ENCODE measurements at places on chromosomes 2 and 18.

- peak; percentile 16 for DNase-seq
These were observed 29.0 kb downstream of the ANO7 start for GRCh38 chr2:241217320-241218031.

DNA sequence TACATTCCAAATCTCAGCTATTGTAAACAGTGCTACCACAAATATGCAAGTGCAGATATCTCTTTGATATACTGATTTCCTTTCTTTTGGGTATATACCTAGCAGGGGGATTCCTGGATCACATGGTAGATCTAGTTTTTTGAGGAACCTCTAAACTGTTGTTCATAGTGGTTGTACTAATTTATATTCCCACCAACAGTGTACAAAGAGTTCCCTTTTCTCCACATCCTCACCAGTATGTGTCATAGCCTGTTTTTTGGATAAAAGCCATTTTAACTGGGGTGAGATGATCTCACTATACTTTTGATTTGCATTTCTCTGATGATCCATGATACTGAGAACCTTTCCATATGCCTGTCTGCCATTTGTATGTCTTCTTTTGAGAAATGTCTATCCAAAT is 6.3 kb upstream of the CCNT2 start:
- DNase-seq, result no peak

- DNase-seq, result no peak
These were observed 131.6 kb downstream of the NXPH2 start for GRCh38 chr2:138648606-138649005.

DNA sequence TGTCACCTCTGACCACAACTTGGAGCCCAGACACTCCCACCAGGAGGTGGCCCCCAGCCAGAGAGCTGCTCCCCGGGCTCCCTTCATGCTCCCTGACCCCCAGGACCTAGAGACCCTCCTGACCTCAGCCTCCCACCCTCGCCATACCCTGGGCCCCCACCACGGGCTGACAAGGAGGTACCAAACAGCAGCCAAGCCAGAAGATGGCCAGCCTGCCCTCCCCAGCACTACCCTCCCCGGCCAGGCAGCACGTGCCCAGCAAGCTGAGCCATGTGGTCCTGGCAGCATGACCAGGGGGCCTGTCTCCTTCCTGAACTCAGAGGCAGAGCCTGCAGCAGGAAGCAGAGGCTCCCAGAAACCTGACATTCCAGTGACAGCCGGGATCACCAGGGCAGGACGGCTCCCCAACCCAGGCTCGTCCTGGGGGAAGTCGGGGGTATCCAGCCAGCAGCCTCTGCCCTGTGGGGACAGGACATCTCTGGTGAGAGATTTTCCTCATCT is 69.4 kb upstream of the GPC1 start:
- no peak for DNase-seq

DNA sequence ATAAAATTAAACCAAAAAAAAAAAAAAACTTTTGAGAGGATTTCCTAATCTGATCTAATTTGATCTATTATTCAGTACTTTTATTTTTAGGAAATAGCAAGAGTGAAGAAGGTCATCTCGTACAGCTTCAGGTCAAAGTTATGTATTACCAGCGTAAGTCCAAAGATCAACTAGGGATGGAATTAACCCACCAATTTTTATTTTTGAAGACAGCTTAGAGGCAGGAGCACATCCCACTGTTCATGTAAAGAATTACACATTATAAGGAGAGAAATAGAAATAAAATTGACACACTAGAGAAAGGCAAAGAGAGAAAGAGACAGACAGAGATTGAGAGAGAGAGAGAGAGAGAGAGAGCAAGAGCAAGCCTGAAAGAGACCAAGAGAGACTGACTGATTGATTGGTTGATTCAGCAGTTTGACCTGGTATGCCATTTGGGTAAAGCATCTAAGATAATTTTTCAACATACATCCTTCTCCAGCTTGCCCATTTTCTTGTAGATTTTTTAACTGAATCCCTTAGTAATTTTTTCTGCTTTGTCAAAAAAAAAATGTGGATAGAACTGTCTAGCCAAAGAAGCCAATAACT is 25.1 kb downstream of the DOCK10 start:
- no peak for DNase-seq

DNA sequence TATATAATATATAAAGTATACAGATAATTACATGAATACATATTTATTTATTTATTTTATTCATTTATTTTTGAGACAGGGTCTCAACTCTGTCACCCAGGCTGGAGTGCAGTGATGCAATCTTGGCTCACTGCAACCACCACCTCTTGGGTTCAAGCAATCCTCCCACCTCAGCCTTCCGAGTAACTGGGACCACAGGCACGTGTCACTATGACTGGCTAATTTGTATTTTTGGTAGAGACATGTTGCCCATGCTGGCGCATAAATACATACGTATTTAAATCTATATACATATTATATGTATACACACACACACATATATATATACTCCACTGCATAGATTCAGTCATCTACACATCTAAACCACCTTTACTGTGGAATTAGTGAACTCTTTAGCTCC is 20.6 kb upstream of the NDUFV2 start:
- DNase-seq, result no peak

DNA sequence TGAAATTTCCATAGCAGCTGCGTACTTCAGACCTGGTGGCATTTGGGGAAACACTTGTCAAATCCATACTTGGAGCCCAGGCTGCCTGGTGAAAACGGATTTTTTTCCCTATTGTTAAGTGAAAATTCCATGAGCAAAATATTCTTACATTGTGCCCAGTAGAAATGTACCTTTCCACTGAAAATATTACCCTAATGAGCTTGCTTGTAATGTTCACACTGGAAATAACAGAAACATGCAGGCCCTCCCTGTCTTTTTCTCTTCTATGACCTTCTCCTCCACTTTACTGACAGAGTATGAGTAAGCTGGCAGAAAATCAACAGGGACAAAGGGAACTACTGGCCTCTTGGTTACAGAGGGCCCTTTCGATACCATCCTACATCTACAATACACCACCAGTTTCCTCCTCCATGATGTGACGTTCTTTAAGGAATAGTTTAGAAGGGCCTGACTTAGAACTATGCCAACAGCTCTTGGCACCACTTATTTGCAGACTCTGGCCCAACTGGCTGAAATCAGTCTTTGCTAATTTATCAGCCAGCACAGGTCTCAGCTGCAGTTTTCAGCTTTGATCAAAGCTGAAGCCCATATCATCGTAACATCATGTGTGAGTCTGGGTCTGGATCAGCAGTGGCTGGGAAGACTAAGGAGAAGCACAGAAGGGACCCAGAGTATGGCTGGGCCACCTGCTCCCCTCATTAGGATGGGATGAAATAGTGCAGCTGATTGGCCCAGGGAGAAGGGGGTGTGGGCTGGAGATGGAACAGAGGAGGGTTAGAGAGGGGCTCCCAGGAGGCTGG is 272.2 kb upstream of the ID2 start:
- DNase-seq, result no peak

GRCh38 chr2:74094291-74094690 is 53.4 kb downstream of the BOLA3 start:
- DNase-seq, result no peak

GRCh38 chr2:120842456-120843439 is 107.1 kb downstream of the GLI2 start:
- no peak for DNase-seq

GRCh38 chr2:195863564-195863963 is 205.1 kb downstream of the DNAH7 start:
- no peak for DNase-seq

DNA sequence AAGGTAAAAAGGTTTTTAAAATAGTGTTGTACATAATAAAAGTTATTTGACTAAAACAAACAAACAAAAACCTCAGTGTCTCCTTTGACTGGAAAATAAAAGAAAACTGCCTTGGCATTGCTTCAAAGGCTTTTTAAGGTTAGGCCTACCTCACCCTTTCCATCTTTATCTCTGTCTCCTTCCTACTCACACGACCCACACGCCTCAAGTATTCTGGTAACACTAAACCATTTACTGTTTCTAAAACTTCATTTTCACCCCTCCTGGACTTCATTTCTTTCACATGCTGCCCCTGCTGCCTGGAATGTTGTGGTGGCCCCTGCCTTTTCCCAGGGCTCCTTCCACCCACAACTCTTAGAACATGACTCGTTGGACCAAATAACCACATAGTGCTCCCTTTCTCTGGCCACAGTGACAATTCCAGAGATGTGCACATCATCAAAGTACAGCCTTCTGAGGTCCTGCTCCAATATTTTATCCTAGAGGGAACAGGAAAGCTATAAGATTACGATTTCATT is 54.0 kb downstream of the ERBB4 start:
- DNase-seq, result no peak

DNA sequence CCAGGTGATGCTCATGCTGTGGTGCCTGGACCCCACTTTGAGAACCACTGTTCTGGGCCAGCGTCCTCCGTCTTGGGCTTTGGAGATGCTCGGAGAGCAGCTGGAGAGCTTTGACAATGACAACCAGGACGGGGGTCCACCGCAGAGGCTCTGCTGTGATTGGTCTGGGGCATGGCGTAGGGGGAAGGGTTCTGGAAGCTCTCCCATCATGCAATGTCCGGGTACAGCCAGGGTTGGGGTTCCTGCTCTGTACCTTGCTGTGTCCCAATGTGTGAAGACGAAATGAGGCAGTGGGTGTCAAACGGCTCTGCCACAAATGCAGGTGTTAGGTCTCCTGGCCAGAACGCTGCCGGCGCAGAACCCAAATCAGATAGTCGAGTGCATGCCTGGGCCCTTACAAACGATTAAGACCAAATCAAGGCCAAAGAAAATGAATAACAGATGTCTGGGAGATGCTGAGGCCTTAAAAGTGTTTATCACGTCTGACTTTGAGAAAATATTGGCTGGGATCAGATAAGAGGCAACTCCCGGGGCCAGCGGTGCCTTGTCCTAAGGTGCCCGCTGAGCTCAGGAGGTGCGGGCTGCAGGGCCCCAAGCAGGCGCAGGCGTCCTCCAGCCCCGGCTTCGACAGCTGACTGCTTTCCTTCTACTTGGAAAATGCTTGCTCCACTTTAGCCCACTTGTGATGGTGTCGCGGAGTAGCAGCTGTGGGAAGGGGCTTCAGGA is 117.2 kb downstream of the VAPA start:
- no peak for DNase-seq

DNA sequence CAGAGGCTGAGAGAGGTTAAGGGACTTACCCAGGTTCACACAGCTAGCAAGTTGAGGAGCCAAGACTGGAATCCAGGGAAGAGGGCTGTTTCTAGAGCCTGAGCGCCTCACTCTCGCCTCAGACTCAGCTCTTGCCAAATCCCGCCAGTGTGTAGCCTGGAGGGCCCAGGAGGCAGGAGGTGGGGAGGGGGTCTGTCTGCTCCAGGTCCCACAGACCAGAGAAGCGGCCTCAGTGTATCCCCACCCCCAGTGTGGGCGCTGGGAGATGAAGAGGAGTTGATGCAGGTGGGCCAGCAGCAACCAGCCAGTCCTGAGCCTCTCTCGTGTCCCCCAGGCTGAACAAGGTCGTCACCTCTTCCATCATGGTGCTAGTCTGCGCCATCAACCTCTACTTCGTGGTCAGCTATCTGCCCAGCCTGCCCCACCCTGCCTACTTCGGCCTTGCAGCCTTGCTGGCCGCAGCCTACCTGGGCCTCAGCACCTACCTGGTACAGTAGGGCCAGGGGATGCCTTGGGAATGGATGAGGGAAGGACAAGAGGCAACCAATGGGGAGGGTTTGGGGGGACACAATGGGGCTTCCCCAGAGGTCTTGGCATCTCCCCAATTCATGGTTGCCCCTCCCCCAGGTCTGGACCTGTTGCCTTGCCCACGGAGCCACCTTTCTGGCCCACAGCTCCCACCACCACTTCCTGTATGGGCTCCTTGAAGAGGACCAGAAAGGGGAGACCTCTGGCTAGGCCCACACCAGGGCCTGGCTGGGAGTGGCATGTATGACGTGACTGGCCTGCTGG is 5.2 kb upstream of the CTDSP1 start:
- DNase-seq, result no peak

DNA sequence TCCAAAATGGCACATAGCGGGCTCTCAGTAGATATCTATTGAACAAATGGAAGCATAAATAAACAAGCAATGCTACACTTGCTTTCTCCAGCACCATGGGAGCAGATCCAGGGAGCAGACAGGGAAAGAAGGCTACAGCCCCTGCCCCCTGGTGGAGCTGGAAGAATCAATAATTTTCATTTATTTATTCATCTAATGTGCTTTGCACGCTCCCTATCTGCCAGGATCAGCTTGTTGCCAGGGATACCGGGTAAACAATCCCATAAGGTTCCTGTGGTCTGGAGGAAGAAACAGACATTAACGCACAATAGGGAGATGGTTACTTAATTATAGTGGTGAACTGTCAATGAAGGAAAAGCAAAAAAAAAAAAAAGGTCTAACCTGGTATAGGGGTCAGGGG is 40.1 kb upstream of the CLASP1 start:
- DNase-seq, result no peak

DNA sequence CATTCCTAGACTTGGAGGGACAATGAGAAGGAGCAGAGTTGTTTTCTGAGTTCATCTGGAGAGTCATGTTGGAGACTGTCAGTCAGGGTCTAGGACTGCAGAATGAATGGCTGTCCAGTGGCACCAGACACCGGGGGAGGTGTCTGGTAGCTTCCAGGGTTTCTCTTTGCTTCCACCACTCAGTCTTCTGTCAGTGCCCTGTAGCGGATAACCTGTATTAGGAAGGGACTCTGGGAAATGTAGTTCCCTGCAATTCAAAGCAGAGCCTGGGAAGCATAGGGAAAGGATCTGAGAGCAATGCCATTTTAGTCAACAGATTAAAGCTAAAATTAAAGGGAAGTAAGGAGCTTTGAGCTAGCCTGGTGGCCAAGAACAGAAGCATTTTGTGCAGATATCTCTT is 257.9 kb downstream of the THSD7B start:
- DNase-seq, result no peak

- no peak for DNase-seq
These were observed 220.2 kb upstream of the SIX2 start for GRCh38 chr2:45229411-45229810.

DNA sequence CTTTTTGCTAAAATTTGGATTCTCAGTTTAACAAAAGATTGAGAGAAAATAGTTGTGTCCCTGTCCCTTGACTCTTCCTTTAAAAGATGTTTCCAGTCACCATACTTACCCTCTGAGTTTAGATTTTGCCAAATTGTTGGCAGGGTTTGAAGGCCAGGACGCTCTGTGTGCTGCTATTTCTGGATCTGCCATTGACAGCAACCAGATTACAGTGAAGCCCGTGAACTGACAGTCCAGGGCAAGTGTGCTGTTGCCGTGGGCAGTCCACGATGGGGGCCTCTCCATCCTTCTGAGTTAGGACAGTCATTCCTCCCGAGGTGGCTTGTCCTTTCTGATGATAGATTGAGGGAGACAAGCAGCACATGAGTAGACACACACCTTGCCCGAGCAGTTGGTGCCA is 89.9 kb downstream of the PTPRM start:
- no peak for DNase-seq

DNA sequence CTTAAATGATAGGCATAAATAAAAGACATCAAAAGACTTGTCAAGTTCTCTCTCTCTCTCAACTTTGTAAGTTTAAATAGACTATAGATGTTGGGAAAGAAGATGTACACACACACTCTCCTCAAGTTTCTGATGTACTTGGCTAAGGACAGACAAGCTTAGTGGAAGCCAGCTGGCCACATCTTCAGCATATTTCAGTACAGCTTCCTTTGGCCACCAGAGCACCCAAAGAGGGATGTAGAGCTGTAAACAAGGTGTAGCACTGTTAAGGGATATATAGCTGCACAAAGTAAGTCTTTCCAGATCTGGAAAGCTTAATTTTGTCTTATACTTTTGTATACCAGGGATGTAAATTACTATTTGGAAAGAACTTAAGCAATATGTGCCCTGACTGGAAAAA is 64.3 kb upstream of the MSTN start:
- no peak for DNase-seq

GRCh38 chr2:179932786-179933185 is 71.4 kb upstream of the ZNF385B start:
- no peak for DNase-seq

GRCh38 chr2:113157118-113157896 is 16.5 kb upstream of the PSD4 start:
- DNase-seq, result no peak

Measured in activated T-cell treated with anti-CD3 and anti-CD28 coated beads for 1 hour (primary cell).